ENCODE measurements at places on chromosomes 6 and 20.

DNA sequence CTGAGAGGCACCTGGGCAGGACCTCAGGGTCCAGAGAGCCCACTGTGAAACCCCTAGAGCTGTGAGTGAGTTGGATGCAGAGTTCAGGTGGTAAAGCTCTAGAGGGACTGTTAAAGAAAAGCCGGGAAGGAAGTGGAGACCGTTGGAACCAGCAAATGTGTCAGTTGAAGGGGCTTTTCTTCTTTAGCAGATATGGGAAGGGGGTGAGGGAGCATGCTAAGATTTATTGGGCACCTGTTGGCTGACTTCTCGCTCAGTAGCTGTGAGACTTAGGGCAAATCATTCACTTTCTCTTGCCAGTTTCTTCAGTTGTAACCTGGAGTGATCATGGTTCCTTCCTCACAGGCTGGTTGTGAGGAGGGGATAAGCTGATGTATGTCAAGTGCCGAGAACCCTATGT lies 287.7 kb downstream of the DHX35 start:
- H3K27ac ChIP-seq = no peak overlapping the region
- no peaks in the 10 kb centered on the region for H3K4me1 ChIP-seq
- H3K36me3 ChIP-seq = no peaks in the 10 kb centered on the region
- no peaks in the 10 kb centered on the region for H3K27me3 ChIP-seq

GRCh38 chr6:132007474-132008190 lies 56.5 kb upstream of the CCN2 start:
- no peak for DNase-seq
- no peak overlapping the region for H3K27ac ChIP-seq
- no peaks in the 10 kb centered on the region for H3K36me3 ChIP-seq
- no peaks in the 10 kb centered on the region for H3K4me1 ChIP-seq
- H3K27me3 ChIP-seq = no peaks in the 10 kb centered on the region

- DNase-seq = no peak
- H3K4me3 ChIP-seq = no peak overlapping the region
- no peaks in the 10 kb centered on the region for H3K4me1 ChIP-seq
- H3K27ac ChIP-seq = no peak overlapping the region
Measured at GRCh38 chr6:51116723-51117122, 298.1 kb downstream of the TFAP2B start.

DNA sequence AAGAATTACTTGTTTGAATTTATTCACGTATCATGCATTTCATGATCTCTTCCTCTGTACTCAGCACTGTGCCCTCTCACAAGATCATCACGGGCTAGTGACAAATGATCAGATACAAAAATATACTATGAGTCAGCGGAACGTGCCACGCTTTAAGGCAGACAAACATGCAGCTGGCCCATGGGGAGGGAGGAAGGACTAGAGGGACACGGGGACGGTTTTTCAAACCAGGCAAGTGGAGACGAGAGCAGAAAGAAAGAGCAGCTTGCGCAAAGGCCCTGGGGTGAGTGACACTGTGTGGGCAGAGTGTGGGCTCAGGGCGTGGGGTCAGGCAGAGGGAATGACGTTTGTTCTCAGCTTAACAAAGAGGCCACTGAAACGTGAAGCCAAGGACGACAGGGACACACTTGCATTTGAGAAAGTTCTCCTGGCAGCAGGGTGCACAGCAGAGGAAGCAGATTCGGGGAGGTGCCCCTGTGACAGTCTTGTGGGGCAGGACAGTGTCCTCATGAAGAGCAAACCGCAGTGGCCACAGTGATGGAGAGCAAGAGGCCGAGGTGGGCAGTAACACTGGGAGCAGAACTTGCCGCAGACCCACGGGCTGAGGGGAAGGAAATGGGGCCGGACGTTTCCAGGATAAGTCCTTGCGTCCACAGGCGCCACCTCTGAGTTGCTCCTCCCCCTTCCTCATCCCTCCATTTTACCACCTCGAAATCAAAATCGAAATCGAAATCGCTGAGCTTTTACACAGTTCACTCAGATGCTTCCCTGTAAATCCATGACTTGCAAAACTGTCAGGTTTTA lies 6.9 kb upstream of the RPS6KA2 start:
- no peak for DNase-seq
- no peak overlapping the region for H3K4me3 ChIP-seq
- H3K27me3 ChIP-seq = no peaks in the 10 kb centered on the region

GRCh38 chr6:32151181-32151862 lies 417 bp downstream of the PRRT1 start:
- no peaks in the 10 kb centered on the region for H3K27me3 ChIP-seq
- H3K4me1 ChIP-seq = peaks cover 35% of the 10 kb centered on the region
- no peak for DNase-seq
- no peaks in the 10 kb centered on the region for H3K36me3 ChIP-seq
- H3K4me3 ChIP-seq = peak overlapping the region; percentile 48
- H3K27ac ChIP-seq = peak overlapping the region; percentile 62

DNA sequence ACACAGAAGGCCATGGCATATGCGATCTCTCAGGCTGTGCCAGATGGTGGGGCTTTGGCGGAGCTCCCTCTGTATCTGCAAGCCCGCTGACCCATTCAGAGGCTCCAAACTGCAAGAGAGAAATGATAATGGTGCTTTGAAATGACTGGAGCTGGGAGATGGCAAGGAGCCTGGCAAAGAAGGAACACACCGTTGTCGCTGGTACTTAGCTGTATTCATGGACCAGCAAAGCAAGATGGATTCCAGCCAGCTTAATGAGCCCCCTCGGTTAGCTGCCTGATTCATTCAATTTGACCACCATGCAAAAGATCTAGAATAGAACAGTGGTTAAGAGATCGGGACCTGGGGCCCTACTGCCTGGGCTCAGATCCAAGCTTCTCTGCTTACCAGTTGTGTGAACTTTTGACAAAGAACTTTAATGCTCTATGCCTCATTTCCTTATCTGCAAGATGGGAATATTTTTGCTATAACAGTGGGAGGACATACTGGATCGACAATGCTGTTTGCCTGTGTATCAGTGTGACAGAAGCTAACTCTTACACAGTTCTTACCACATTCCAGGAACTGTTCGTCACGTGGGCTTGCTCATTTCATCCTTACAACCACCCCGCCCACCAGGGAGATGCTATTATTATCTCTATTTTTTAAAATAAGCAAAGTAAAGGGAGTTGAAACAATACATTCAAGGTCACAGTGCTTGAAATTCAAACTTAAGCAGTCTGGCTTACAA lies 317.8 kb upstream of the SULF2 start:
- H3K4me3 ChIP-seq = no peak overlapping the region
- H3K36me3 ChIP-seq = no peaks in the 10 kb centered on the region
- no peak overlapping the region for H3K27ac ChIP-seq
- no peak for DNase-seq
- no peaks in the 10 kb centered on the region for H3K27me3 ChIP-seq
- no peaks in the 10 kb centered on the region for H3K4me1 ChIP-seq

GRCh38 chr6:144548536-144548935 lies 263.4 kb downstream of the UTRN start:
- no peak overlapping the region for H3K27ac ChIP-seq
- no peak overlapping the region for H3K4me3 ChIP-seq
- no peaks in the 10 kb centered on the region for H3K4me1 ChIP-seq
- H3K27me3 ChIP-seq = no peaks in the 10 kb centered on the region
- DNase-seq = no peak

DNA sequence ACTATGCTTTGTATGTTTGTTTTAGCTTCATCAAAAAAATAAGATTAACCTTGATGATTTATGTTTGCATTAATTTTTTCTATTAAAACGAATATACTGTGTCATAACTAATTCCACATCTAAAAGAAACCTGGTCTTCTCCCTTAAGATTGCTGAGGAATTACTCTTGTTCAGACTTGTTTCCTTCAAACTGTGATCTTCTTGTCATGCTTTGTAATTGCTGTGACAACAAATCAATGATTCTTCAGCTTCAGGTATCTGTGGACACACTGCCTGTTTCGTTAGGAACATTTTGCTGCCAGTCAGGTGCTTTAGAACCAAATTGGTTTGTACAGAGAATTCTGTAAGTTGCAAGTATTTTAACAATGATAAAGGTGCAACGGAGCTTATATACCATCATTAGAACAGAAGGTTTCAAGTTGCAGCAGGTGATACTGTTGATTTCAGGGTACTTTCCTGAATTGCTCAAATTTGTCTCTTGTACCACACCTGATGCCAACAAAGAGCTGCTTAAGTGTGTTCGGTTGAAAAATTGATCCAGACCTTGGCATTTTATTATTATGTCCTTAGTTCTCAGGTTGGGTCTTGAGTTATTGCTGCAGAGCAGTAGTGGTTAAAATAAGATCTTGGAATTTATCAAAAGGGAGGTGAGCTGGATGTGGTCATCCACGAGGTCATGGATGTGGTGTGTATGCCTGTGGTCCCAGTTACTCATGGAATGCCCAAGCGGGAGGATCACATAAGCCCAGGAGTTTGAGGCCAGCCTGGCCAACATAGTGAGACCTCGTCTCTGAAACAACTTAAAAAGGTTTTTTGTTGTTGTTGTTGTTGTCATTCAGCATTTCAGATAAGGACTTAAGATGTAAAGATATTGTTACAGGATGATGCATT lies 19.5 kb downstream of the SYTL3 start:
- no peak for DNase-seq
- H3K4me1 ChIP-seq = peaks cover 6% of the 10 kb centered on the region
- no peaks in the 10 kb centered on the region for H3K27me3 ChIP-seq
- peaks cover 38% of the 10 kb centered on the region for H3K36me3 ChIP-seq

- H3K4me3 ChIP-seq = no peak overlapping the region
- H3K36me3 ChIP-seq = no peaks in the 10 kb centered on the region
- H3K27me3 ChIP-seq = no peaks in the 10 kb centered on the region
- DNase-seq = no peak
- no peak overlapping the region for H3K27ac ChIP-seq
Measured at GRCh38 chr20:52179331-52180179, 12.0 kb downstream of the ZFP64 start.

- no peaks in the 10 kb centered on the region for H3K36me3 ChIP-seq
- no peaks in the 10 kb centered on the region for H3K27me3 ChIP-seq
- H3K4me3 ChIP-seq = peak overlapping the region; percentile 57
- peak overlapping the region; percentile 64 for H3K27ac ChIP-seq
- peaks cover 37% of the 10 kb centered on the region for H3K4me1 ChIP-seq
- peak; percentile 26 for DNase-seq
Measured at GRCh38 chr6:46014511-46015118, 1.0 kb downstream of the CLIC5 start.

- no peak for DNase-seq
- H3K36me3 ChIP-seq = no peaks in the 10 kb centered on the region
- H3K4me1 ChIP-seq = no peaks in the 10 kb centered on the region
Measured at GRCh38 chr20:62830821-62831220, 14.0 kb downstream of the COL9A3 start.

DNA sequence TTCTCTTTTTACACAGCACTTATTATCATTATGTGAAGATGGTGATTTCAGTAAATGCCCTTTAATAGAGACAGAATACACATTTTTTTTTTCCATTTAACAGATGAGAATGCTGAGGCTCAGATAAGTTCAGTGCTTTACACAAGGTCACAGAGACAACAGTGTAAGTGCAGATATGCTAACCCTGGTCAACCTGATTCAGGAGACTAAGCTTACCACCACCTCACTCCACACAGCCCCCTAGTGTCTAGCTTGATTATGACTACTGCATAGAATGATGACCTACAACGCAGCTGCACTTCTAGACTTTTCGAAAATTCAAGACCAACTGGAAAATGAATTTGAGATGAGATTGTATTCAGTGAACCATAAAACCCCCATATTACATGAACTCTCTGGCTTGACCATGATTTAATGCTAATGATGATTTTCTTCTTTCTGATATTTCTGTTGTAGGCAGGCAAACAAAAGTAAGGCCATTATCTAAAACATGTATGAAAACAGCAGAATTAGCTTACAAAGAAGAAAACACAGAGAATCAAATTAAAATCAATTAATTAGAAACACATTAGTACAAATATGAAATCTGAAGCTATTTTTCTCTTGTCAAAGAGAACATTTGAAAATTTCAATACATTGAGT lies 212.1 kb upstream of the PHACTR1 start:
- no peaks in the 10 kb centered on the region for H3K4me1 ChIP-seq
- H3K4me3 ChIP-seq = no peak overlapping the region
- H3K27ac ChIP-seq = no peak overlapping the region
- H3K27me3 ChIP-seq = no peaks in the 10 kb centered on the region
- H3K36me3 ChIP-seq = no peaks in the 10 kb centered on the region

- no peak overlapping the region for H3K4me3 ChIP-seq
- DNase-seq = no peak
- no peaks in the 10 kb centered on the region for H3K36me3 ChIP-seq
- H3K4me1 ChIP-seq = no peaks in the 10 kb centered on the region
- H3K27me3 ChIP-seq = no peaks in the 10 kb centered on the region
- H3K27ac ChIP-seq = no peak overlapping the region
Measured at GRCh38 chr20:32636283-32636682, 37.5 kb downstream of the C20orf203 start.

GRCh38 chr20:15655295-15655874 lies 917.9 kb downstream of the KIF16B start:
- no peak for DNase-seq
- H3K4me3 ChIP-seq = no peak overlapping the region
- no peaks in the 10 kb centered on the region for H3K27me3 ChIP-seq
- no peaks in the 10 kb centered on the region for H3K36me3 ChIP-seq
- no peak overlapping the region for H3K27ac ChIP-seq

DNA sequence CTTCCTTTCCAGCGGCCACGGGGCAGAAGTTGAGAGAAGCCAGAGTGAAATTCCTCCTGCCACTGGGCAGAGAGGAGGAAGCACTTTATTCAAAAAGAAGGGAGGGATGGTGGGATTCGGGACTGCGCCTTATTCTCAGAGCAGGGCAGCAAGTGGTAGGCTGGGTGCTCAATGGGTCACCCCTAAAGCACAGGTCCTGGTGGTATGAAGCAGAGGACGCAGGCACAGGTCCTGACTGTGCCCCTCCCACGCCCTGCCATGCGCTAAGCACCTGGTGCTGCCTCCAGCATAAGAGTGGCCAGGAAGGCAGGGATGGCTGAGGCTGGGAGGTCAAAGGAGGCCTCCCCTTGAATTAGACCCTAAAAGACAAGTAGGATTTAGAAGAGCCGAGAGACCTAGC lies 4.9 kb upstream of the GRM4 start:
- H3K4me1 ChIP-seq = peaks cover 3% of the 10 kb centered on the region
- no peak overlapping the region for H3K27ac ChIP-seq
- no peaks in the 10 kb centered on the region for H3K36me3 ChIP-seq
- H3K4me3 ChIP-seq = no peak overlapping the region

DNA sequence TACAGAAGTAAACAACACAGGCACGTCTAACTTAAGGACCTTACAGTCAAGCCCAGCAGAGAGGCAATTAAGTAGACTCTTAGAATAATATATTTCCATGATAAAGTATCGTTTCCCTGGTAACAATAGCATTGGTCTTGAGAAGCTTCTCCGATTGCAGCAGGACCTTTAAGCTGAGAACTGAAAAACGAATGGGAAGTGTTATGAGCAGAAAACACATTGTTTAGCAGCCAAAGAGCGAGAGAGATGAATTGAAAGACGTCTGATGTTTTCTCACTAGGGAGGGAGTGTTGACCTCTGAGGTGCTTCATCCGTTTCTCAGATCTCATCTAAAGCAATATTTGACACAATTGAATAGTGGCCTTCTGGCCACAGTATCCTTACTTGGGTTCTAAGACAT lies 855 bp downstream of the BYSL start:
- peak overlapping the region; percentile 76 for H3K4me3 ChIP-seq
- no peaks in the 10 kb centered on the region for H3K27me3 ChIP-seq
- DNase-seq = no peak
- H3K27ac ChIP-seq = peak overlapping the region; percentile 95
- H3K36me3 ChIP-seq = no peaks in the 10 kb centered on the region
- peaks cover 24% of the 10 kb centered on the region for H3K4me1 ChIP-seq

GRCh38 chr6:146827216-146827928 lies 228.6 kb downstream of the ADGB start:
- no peak for DNase-seq
- H3K27me3 ChIP-seq = no peaks in the 10 kb centered on the region
- H3K36me3 ChIP-seq = no peaks in the 10 kb centered on the region
- no peak overlapping the region for H3K27ac ChIP-seq
- H3K4me1 ChIP-seq = no peaks in the 10 kb centered on the region

GRCh38 chr20:17403461-17403860 lies 127.7 kb downstream of the BFSP1 start:
- DNase-seq = no peak
- H3K36me3 ChIP-seq = no peaks in the 10 kb centered on the region
- H3K27ac ChIP-seq = no peak overlapping the region
- no peak overlapping the region for H3K4me3 ChIP-seq
